ENCODE measurements at places on chromosomes 1 and 21. TPM values are rescaled to one million over a fixed set of nuclear protein-coding genes. Genes with fewer than 3 reads are reported as not detected.
A peak's percentile ranks its signal among the peaks of the same experiment; 100 is the strongest.

Gene CLCA1
- not detected for total RNA-seq

Gene CD55
- total RNA-seq: 17.7 TPM

Gene NBL1
- total RNA-seq: 180 TPM

Gene RPAP2
- total RNA-seq: 5.4 TPM

Gene RGS8
- not detected for total RNA-seq

Gene NFASC
- 16.5 TPM for total RNA-seq

Gene CRYAA
- total RNA-seq: not detected

Gene ADGRL2
- total RNA-seq: 61.4 TPM

Gene CD52
- not detected for total RNA-seq

Gene MYOM3
- not detected for total RNA-seq

- no peaks in the 10 kb centered on the region for H3K36me3 ChIP-seq
- H3K4me3 ChIP-seq: no peak overlapping the region
- H3K27ac ChIP-seq: no peak overlapping the region
- H3K4me1 ChIP-seq: no peaks in the 10 kb centered on the region
- no peak for DNase-seq
- no peaks in the 10 kb centered on the region for H3K27me3 ChIP-seq
These were observed 182.3 kb downstream of the BARHL2 start for GRCh38 chr1:90534663-90535295.

DNA sequence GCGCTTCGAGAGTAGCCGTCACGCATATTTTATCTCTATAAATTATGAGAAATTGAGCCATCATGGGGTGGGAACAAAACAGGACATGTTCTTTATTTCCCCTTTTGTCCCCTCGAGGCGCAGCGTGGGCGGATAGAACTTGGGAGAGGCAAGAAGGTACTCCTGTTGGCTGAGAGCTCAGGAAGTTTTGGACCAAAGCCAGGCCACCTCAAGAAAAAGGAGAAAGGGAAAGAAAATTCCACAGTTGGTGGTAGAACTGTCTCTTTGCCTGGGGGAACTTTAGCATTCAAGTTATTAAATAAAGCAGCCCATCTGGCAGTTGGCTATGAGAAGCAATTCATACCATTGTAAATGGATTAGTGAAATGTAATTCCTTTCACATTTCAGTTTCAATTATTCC, 76.4 kb upstream of the DSCAM start:
- DNase-seq: no peak
- H3K27me3 ChIP-seq: no peaks in the 10 kb centered on the region
- no peaks in the 10 kb centered on the region for H3K4me1 ChIP-seq
- H3K36me3 ChIP-seq: no peaks in the 10 kb centered on the region

DNA sequence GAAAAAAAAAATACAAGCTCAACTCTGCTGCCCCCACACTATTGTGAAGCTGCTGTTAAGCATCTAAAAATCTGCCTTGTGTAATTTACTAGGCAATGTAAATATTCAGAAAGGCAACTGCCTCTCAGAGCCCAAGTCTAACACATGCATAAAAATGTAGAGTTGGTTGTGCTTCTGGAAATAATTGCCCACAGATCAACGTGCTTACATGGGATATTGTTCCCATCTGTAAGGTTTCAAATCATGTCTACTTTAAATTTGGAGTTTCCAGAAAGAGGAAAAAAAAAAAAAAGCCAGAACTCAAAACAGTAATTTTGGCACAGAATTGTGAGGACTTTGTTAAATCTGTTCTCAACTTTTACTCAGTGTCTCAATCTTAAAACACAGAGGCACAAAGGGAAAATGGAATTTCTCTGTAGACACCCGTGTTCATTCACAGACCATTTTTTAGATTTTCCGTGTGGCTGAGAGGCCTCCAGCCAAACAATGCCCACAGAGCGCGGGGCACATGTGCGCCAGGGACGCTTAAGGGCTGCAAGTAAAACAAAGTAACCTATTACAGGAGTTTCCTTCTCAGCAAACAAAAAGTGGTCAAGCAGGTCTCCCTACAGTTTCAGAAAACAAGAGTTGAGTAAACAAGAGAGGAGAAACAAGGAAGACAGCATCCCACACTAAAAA, 115.5 kb downstream of the RERE start:
- H3K27me3 ChIP-seq: no peaks in the 10 kb centered on the region
- H3K36me3 ChIP-seq: no peaks in the 10 kb centered on the region
- H3K4me3 ChIP-seq: peak overlapping the region; percentile 57
- peaks cover 3% of the 10 kb centered on the region for H3K4me1 ChIP-seq
- DNase-seq: no peak

GRCh38 chr1:15282810-15283474, 35.9 kb downstream of the FHAD1 start:
- H3K27ac ChIP-seq: no peak overlapping the region
- H3K36me3 ChIP-seq: no peaks in the 10 kb centered on the region
- no peak for DNase-seq
- no peaks in the 10 kb centered on the region for H3K4me1 ChIP-seq

DNA sequence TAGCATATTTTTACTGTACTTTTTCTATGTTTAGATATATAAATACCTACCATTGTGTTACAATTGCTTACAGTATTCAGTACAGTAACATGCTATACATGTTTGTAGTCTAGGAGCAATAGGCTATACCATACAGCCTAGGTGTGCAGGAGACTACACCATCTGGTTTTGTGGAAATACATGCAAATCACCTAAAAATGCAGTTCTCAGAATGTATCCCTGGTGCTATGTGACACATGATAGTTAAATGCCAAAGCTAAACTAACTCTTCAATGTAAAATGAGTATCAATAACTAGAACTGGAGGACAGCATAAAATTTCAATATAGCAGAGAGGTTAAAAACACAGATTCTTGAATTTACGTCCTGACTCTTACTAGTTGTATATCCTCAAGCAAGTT, 14.8 kb downstream of the NUCKS1 start:
- H3K36me3 ChIP-seq: no peaks in the 10 kb centered on the region
- H3K4me3 ChIP-seq: no peak overlapping the region
- H3K27me3 ChIP-seq: no peaks in the 10 kb centered on the region
- H3K27ac ChIP-seq: no peak overlapping the region

GRCh38 chr1:117401761-117402160, 34.5 kb downstream of the MAN1A2 start:
- H3K27ac ChIP-seq: no peak overlapping the region
- no peak for DNase-seq
- H3K36me3 ChIP-seq: no peaks in the 10 kb centered on the region
- H3K4me3 ChIP-seq: no peak overlapping the region
- H3K4me1 ChIP-seq: no peaks in the 10 kb centered on the region

- peaks cover 14% of the 10 kb centered on the region for H3K27me3 ChIP-seq
- peaks cover 17% of the 10 kb centered on the region for H3K4me1 ChIP-seq
- no peak overlapping the region for H3K4me3 ChIP-seq
- DNase-seq: peak; percentile 88
- no peaks in the 10 kb centered on the region for H3K36me3 ChIP-seq
These were observed 90.0 kb downstream of the VWA5B1 start for GRCh38 chr1:20380616-20381035.

DNA sequence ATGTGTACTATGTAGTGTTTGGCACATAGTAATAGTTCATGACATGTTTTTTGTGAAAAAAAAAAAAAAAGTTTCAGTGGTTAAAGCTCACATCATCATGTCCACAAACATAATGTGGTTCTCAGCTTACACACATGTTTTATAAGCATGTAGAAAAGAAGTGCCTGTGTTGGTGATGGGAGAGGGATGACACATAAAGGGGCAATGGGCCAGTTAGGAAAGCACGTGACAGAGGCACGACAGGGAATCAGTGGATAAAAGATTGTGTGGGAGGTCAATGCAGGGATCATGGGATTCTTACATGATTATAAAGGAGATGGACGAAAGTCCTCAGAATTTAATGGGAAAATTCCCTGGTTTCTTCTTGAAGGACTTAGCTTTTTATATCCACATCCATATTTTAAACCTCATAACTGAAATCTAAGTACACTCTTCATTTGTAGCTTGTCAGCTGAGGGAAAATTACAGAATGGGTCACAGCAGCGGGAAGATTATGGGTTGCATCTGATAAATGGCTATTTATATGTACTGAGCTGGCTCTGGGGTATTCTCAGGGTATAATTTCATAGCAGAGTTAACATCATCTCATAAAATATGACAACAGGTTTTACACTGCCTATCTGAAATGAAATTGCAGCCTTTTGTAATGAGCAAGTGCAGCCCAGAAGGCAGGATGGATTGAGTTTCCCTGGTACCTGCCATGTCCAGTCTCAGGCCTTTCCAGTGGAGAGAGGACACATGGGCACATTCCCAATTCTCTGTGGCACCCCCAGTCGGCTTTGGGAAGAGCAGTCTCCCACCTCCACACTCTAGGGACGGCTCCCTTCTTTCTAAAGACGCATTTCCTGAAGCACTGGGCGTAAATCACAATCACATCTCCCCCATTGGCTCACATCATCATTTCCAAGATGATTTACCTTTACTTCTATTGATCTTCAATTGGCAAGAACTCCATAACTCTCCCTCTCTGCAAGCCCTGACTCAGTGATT, 42.3 kb upstream of the NHLH2 start:
- no peak for DNase-seq
- H3K27me3 ChIP-seq: no peaks in the 10 kb centered on the region
- no peak overlapping the region for H3K27ac ChIP-seq
- no peaks in the 10 kb centered on the region for H3K36me3 ChIP-seq
- H3K4me1 ChIP-seq: no peaks in the 10 kb centered on the region
- no peak overlapping the region for H3K4me3 ChIP-seq

DNA sequence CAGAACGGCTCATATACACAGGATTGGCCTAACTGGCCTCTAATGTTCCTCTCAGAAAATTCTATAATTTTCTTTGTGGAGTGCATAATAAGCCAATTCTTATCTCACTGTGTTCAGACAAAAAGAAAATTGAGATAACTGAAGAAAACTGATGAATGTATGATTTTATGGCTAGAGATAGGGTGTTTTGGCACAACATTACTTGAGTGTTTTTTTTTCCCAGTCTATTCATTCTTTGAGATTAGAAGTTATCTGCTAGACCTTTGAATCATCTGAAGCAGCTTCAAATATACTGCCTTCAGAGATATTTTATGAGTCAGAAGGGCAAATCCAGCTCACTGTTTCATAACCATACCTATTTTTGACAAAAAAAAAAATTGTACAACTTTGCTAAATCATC, 85.6 kb downstream of the VAV3 start:
- no peak for DNase-seq
- H3K27me3 ChIP-seq: no peaks in the 10 kb centered on the region
- no peak overlapping the region for H3K27ac ChIP-seq
- H3K4me1 ChIP-seq: no peaks in the 10 kb centered on the region

- DNase-seq: no peak
- no peaks in the 10 kb centered on the region for H3K27me3 ChIP-seq
- no peak overlapping the region for H3K4me3 ChIP-seq
These were observed 2.1 kb upstream of the CLDN19 start for GRCh38 chr1:42742141-42742540.

DNA sequence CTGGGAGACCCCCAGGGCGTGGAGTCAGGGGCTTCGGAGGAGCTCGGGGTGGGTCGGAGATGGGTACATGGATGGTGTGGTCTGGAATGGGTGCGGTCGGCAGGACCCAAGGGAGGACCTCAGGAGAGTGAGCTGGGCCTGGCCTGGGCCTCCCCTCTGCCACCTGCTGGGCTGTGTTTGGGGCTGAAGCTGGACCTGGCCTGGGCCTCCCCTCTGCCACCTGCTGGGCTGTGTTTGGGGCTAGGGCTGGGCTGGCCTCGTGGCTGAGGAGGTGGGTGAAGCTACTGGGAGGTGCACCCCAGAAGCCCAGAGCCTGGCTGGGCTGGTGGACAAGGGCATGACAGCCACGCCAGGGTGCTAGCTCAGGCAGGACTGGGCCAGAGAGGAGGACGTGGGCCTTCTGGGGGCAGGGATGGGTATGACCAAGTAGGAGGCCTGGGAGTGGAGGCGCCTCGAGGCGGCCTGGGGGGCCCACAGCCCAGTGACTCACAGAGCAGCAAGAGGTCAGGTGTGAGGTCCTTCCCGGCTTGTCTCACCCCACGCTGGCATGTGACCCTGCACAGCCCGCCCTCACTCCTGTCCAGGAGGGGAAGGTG, 14.5 kb downstream of the SAMD11 start:
- H3K4me3 ChIP-seq: no peak overlapping the region
- H3K36me3 ChIP-seq: no peaks in the 10 kb centered on the region
- no peak overlapping the region for H3K27ac ChIP-seq
- peaks cover 6% of the 10 kb centered on the region for H3K27me3 ChIP-seq

DNA sequence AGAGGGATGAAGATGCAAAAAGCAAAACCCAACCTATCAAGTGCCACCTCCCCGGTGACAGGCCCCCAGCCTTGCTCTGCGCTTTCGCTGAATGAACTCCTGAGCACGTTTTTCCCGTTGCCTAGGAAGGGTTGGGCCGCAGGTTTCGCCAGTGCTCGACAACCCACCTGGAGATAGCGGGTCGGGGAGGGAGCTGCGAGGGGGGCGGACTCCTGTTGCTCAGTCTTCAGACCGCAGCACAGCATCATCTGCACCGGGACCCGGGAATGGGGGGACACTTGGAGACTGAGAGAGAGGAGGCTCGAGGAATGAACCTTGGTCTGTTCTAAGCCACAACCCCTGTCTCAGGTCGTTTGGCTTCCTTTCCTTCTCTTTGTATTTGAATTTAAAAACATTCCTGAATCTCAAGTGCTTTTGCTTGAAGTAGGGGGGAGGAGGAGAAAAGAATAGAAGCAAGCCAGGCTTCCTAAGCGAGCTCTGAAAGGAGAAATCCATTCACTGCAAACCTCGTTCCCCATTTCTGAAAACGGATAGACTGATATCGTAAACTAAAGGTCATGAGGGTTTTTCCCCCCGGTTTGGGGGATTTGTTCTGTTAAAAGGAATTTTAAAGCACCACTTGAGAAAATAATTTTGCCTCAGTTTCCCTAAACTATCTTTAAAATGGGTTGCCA, 1.2 kb downstream of the AK5 start:
- peak overlapping the region; percentile 68 for H3K4me3 ChIP-seq
- H3K4me1 ChIP-seq: peaks cover 7% of the 10 kb centered on the region
- no peaks in the 10 kb centered on the region for H3K36me3 ChIP-seq
- peak overlapping the region; percentile 60 for H3K27ac ChIP-seq

- H3K4me3 ChIP-seq: no peak overlapping the region
- DNase-seq: peak; percentile 74
- peak overlapping the region; percentile 39 for H3K27ac ChIP-seq
- no peaks in the 10 kb centered on the region for H3K27me3 ChIP-seq
These were observed 14.6 kb downstream of the RIPK4 start for GRCh38 chr21:41752231-41752681.

DNA sequence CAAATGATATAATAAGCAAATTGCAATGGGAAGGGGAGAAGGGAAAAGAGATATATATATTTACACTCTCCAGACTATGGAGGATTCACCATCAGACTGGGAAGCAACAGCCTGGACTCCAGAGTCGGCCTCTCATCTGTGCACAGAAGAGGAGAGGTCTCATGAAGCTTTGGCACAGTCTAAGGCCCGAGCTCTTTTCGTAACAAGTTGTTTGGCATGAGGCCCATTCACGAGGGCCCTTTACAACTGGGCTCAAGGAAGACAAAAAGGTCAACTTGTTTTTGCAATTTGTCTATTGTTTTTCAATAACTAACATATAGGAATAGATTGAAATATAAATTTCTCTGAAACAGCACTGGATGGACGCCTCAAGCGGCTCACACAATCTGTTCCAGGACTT, 66.7 kb upstream of the AJAP1 start:
- H3K4me3 ChIP-seq: no peak overlapping the region
- no peak for DNase-seq
- H3K27ac ChIP-seq: no peak overlapping the region
- H3K36me3 ChIP-seq: no peaks in the 10 kb centered on the region
- H3K4me1 ChIP-seq: no peaks in the 10 kb centered on the region

- DNase-seq: no peak
- no peak overlapping the region for H3K4me3 ChIP-seq
- no peak overlapping the region for H3K27ac ChIP-seq
- no peaks in the 10 kb centered on the region for H3K4me1 ChIP-seq
- H3K27me3 ChIP-seq: no peaks in the 10 kb centered on the region
- no peaks in the 10 kb centered on the region for H3K36me3 ChIP-seq
These were observed 7.6 kb downstream of the EDN2 start for GRCh38 chr1:41476807-41477361.
